ENCODE measurements at places on chromosomes 7 and 10.
A peak's percentile ranks its signal among the peaks of the same experiment; 100 is the strongest.

- DNase-seq: no peak
Observed at GRCh38 chr10:129131457-129132132, 335.4 kb upstream of the MGMT start.

GRCh38 chr10:74944205-74944604 is 117.8 kb downstream of the KAT6B start:
- no peak for DNase-seq

GRCh38 chr10:117462816-117463544 is 79.6 kb upstream of the EMX2 start:
- no peak for DNase-seq

GRCh38 chr7:12674861-12675260 is 12.6 kb upstream of the ARL4A start:
- DNase-seq: peak; percentile 36

GRCh38 chr7:133367561-133367960 is 114.7 kb downstream of the EXOC4 start:
- DNase-seq: no peak

DNA sequence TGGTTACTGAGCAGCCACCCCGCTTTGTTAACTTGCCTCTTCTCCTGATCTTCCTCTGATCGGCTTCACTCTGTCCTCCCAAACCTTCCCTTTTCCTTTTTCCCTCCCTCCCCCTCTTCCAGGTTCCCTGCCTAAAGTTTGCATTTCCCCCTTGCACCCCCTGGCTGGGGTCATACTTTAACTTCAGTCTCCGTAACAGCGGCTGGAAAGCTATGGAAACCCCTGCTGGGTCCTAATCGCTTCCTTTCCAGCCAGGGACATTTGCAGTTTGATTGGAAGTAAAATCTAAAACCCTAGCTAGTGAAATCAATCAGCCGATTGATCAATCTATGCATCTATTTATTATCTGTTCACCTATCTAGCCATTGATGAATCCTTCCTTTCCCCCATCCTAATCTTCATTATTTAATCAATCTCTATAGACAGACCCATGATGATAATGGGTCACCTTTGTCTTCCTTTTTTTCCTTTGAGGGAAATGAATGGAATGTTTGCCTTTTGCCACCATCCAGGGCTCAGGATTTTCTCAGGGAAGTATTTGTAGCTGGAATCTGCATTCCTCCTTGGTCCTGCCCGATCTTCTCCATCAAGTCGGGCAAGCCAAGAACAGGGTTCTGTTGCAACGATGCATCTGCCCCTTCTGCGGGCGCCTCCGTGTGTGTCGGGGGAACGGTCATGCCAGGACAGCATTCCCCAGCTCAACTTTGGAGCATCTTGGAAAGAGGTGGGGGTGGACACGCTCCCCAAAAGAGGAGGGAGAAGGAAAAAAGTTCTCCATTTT is 8.8 kb downstream of the GATA3 start:
- DNase-seq: no peak

DNA sequence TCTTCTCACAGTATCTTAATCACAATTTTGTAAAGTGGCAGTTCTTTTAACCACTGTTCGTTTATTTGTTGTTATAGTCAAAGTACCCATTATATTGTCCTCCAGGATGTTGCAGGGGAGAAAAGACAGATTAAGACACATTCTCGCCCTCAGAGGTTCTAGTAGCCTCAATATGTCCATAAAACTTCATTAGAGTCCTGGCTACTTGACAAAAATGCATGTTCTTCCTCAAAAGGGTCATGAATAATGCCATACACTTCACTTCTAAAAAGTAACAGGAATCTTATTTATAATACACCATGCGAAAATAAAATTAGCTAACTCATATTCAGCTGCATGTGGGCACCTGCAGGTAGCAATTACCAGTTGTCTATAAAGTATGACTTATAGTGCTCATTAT is 109.3 kb upstream of the ANK3 start:
- no peak for DNase-seq

- DNase-seq: peak; percentile 75
Observed at GRCh38 chr10:7121154-7121797, 289.6 kb downstream of the SFMBT2 start.

DNA sequence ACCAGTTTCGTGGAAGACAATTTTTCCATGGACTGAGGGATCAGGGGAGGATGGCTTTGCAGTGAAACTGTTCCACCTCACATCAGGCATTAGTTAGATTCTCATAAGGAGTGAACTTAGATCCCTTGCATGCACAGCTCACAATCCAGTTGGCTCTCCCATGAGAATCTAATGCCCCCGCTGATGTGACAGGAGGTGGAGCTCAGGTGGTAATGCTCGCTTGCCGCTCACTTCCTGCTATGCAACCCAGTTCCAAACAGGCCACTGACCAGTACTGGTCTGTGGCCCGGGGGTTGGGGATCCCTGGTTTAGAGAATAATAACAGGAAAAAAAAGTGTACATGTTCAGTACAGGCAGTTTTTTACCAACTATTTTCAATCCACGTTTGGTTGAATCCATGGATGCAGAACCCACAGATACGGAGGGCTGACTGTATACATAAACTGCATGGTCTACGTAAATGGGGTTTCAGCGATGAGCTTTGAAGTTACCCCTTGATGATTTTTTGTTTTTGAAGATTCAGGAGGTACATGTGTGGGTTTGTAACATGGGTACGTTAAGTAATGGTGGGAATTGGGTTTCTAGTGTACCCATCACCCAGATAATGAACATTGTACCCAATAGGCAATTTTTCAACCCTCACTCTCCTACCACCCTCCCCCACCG is 24.5 kb downstream of the OGDH start:
- DNase-seq: no peak

- DNase-seq: no peak
Observed at GRCh38 chr10:88270871-88271713, 312.0 kb downstream of the RNLS start.

Data from HEK293T (cell line).